ENCODE measurements at places on chromosomes 6 and 20.

- DNase-seq: no peak
These were observed 1.2 kb downstream of the DUSP22 start for GRCh38 chr6:293193-294174.

DNA sequence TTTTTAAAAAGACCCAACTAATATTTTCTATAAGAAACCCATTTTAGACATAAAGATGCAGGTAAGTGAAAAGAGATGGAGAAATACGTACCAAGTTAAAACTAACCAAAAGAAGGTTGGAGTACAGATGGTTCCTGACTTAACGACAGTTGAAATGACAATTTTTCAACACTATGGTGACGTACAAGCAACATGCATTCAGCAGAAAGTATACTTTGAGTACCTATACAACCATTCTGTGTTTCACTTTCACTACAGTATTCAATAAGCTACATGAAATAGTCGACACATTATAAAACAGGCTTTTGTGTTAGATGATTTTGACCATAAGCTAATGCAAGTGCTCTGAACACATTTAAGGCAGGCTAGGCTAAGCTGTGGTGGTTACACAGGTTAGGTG, 228.9 kb downstream of the RNGTT start:
- no peak for DNase-seq

GRCh38 chr20:4167261-4168021, 152.1 kb upstream of the RNF24 start:
- DNase-seq: no peak

DNA sequence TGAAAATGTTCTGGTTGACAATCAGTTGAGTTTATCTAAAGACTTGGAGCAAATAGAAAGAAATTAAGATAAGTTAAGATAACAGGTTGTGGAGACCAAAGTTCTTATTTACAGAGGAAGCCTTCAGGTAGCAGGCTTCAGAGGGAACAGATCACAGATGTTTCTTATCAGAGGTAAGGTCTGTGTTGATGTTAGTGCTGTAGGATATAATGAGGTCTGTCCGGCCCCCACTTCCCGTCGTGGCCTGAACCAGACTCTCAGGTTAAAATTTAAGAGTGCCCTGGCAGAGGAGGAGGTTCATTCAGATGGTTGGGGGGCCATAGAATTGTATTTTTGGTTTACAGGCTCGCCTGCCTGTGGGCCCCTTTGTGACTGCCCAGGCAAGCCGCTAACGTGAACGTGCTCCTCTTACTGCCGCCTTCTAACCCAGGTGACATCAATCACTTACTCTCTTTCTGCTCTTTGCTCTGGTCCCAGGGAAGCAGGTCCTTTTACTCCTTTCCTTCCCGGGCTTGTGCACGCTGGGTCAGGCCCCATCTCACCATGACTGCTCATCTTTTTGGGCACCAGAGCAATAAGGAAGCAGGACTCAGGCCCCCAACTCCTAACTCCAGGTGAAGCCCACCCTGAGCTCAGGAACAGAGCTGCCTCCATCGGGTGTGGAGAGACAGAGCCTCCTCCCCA, 18.3 kb upstream of the UNC93A start:
- DNase-seq: no peak

DNA sequence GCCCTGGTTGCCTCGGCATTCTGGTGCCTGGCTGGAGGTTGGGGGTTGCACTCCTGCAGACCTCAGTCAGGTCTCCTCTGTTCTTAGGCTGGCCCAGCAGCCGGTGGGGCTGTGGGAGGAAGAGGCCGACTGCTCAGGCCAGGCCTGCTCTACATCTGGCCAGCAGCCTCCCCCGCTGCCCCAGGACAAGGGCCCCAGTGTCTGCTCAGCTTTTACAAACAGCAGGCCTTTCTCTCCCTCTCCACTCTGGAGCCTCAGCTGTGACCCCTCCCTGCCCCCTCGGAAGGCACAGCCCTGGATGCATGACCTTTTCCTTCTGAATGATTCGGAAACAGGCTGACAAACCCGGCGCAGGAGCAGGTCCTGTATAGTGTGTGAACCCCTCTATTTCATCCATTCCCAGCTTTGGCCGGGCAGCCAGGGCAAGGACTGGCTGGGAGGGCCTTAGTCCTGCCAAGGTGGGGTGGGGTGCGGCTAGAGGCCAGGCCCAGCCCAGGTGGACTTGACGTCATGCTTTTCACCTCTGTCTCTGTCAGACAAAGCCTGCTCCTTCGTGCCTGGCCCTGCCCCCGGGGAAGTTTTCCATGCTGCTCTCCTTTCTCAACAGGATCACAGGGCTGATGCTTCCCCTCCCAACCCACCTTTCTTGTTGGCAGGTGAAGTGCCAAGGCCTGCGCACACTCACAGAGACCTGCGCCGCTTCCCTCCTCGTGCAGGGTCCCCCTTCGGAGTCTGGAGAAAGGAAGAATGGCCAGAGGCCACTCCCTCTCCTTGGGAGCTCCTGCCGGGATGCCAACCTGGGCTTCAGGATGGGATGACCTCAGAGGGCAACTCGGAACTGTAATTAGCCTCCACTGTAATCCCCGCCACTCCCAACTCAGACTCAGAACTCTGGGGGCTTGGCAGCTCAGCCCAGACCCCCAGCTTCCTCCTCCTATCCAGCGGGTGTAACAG, 10.1 kb upstream of the ITPR3 start:
- DNase-seq: no peak

GRCh38 chr6:6586671-6587526, 1.6 kb upstream of the LY86 start:
- DNase-seq: no peak

- DNase-seq: no peak
These were observed 21.6 kb upstream of the POM121L2 start for GRCh38 chr6:27333642-27334040.

GRCh38 chr6:159169557-159170332, 545 bp downstream of the FNDC1 start:
- peak; percentile 77 for DNase-seq

- no peak for DNase-seq
These were observed 47.4 kb upstream of the HS3ST5 start for GRCh38 chr6:114390176-114390575.

- no peak for DNase-seq
These were observed 531.7 kb downstream of the TFAP2B start for GRCh38 chr6:51350308-51350904.

DNA sequence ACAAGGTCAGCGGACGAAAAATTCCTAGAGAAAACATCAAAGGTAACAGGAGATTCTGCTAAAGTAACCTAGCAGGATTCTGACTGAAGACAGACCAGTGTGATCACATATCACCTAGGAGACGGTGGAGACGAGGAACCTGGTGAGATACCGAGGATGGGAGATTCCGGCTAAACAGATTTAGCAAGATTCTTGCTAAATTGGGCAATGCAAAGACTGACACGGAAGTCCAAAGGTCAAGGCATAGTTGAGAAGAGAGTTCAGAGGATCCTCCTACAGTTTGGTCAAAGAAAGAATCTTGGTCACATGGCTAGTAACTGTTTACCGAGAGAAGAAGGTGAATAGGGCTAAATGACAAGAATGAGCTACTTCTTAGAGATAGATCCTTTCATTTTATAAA, 61.1 kb downstream of the TMEM170B start:
- DNase-seq: no peak

- DNase-seq: no peak
These were observed 73.7 kb upstream of the EXOC2 start for GRCh38 chr6:766625-767024.

DNA sequence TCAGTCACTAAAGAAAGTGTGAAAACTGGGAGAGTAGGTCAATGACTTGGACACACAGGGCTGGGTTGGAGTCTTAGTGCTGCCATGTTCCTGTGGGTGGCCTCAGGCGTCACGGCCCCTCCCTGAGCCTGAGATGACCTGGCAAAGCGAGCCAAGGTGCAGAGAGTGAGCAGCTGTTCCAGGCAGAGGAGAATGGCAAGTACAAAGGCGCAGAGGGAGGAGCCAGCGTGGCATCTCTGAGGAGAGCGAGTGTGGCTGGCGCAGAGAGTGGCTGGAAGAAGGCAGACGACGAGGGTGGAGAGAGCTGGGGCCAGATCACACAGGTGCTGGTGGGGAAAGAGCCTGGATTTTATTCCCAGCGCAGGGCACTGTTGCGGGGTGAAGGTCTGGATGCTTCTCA, 20.6 kb upstream of the CHMP4B start:
- no peak for DNase-seq

- DNase-seq: no peak
These were observed 30.4 kb downstream of the AFDN start for GRCh38 chr6:167856999-167857660.

DNA sequence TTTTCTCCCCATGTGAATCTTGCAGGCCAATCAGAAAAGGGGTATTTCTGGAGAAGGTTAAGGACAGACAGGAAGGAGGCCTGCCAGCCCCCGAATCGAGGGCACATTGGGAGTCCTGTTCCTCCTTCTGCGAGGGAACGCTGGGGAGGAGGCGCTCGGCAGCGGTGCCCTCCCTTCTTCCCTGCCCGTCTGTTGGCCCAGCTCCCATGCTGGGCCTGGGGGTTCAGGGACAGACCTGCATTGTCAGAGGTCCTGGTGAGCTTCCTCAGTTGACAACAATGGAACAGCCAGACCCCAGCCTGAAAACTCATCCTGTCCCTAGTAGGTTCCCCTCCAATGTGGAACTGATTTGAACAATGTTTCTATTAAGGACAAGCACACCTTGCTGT, 15.1 kb upstream of the SYNJ2 start:
- no peak for DNase-seq

DNA sequence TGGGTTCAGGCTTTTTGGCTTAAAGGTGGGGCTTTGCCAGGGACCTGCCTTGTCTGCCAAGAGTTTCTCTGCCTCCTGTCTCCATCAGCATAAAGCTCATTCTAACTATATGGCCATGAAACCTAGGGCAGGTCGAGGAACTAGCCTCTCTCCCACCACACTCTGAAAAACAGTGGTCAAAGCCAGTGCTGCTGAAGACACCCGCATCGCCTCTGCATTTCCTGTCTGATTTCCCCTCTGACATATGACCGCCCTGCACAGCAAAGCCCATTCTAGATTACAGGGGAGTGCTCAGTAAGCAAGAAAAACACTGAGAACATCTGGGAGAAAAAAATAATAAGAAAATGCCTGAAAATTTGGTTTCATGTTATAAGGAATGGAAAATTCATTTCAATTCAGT, 573.6 kb downstream of the PRKN start:
- DNase-seq: no peak

- DNase-seq: no peak
These were observed 298.2 kb downstream of the SAMD5 start for GRCh38 chr6:147806697-147807096.

DNA sequence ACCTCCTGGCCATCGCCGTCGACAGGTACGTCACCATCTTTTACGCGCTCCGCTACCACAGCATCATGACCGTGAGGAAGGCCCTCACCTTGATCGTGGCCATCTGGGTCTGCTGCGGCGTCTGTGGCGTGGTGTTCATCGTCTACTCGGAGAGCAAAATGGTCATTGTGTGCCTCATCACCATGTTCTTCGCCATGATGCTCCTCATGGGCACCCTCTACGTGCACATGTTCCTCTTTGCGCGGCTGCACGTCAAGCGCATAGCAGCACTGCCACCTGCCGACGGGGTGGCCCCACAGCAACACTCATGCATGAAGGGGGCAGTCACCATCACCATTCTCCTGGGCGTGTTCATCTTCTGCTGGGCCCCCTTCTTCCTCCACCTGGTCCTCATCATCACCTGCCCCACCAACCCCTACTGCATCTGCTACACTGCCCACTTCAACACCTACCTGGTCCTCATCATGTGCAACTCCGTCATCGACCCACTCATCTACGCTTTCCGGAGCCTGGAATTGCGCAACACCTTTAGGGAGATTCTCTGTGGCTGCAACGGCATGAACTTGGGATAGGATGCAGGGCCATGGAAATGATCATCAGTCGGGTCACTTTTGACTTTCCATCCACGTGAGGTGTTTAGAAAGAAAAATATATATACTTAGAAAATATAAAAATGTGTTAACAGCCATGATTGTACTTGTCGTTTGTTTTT, 868 bp downstream of the MC3R start:
- DNase-seq: peak; percentile 75

Data from D341Med (cell line).